Prostate gland (tissue), 2 donors: ENCODE measurements at places on chromosomes 11 and 22. TPM values are rescaled to one million over a fixed set of nuclear protein-coding genes. Genes with fewer than 3 reads are reported as not detected.

GRCh38 chr22:42074132-42074811 is at the start of gene PHETA2:
PHETA2 (plus strand) TSS chr22:42074248; CDS start chr22:42077294, 3,046 bp downstream.
- H3K36me3 ChIP-seq, result no peaks in the 10 kb centered on the region
- no peak for DNase-seq
- H3K27ac ChIP-seq, result peak within 1 kb of the TSS; percentile 84
- H3K4me1 ChIP-seq, result peaks cover 16% of the 10 kb centered on the region

DNA sequence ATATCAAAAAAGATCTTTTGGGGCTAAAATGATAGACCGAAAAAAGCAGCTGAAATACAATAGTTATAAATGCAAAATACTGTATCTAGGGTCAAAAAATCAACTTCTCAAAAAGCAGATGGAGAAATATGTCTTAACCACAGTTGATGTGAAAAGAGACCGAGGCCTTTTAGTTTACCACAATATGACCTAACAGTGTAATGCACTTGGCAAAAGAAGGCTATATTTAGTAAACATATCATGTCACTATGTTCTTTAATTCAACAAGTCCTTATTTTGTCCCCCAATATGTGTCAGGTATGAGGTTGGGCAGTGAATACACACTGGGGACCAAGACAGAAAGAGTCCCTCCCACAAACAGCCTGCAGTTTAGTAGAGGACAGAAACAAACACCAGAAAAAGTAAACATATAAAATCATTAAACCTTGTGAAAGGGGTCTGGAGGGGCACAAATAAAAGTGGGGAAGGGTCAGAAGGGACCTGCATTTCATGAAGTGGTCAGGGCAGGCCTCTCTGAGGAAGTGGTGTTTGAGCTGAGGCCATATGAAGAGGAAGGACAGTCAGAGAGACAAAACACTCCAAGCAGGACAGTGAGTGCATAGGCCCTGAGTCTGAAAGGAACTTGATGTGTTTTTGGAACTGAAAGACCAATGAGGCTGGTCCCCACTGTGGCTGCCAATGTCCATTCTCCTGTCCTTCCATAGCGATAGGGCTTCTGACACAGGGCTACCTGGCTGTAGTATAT is 53.4 kb downstream of the LIF start:
- no peak overlapping the region for H3K27ac ChIP-seq
- peaks cover 4% of the 10 kb centered on the region for H3K4me1 ChIP-seq
- no peak overlapping the region for H3K4me3 ChIP-seq
- no peaks in the 10 kb centered on the region for H3K36me3 ChIP-seq
- DNase-seq, result no peak

ARL2 gene
- 135 TPM for total RNA-seq

GRCh38 chr11:94018721-94019120 is 2.4 kb upstream of the HEPHL1 start:
- no peak for DNase-seq
- H3K4me1 ChIP-seq, result no peaks in the 10 kb centered on the region
- H3K27me3 ChIP-seq, result no peaks in the 10 kb centered on the region
- no peaks in the 10 kb centered on the region for H3K36me3 ChIP-seq
- H3K27ac ChIP-seq, result no peak overlapping the region
- no peak overlapping the region for H3K4me3 ChIP-seq

GLB1L2 gene
- 45.6 TPM for total RNA-seq

GRCh38 chr11:116590844-116591570 is 181.8 kb downstream of the BUD13 start:
- no peaks in the 10 kb centered on the region for H3K4me1 ChIP-seq
- H3K27ac ChIP-seq, result no peak overlapping the region
- no peaks in the 10 kb centered on the region for H3K36me3 ChIP-seq
- DNase-seq, result no peak
- H3K4me3 ChIP-seq, result no peak overlapping the region

TESMIN gene
- 24.5 TPM for total RNA-seq

OR8B8 gene
- total RNA-seq, result not detected

FGF19 gene
- not detected for total RNA-seq

GRCh38 chr11:68040957-68041591 is 2.2 kb downstream of the TCIRG1 start:
- H3K4me3 ChIP-seq, result peak overlapping the region; percentile 76
- no peak for DNase-seq
- H3K4me1 ChIP-seq, result peaks cover 10% of the 10 kb centered on the region
- H3K27ac ChIP-seq, result peak overlapping the region; percentile 88

PARVG gene
- 1.2 TPM for total RNA-seq

DNA sequence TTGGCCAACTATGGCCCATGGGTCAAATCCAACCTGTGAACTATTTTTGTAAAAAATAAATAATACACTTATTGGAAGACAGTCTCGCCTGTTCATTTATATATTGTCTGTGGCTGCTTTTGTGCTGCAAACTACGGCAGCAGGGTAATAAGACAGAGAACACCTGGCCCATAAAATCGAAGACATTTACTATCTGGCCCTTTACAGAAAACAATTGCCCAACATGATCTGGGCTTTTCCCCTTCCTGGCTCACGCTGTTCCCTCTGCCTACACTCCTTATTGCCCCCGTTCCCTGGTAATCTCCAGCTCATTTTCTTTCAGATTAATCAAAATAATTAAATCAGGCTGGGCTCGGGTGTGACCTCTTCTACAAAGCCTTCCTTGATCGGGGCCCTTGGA is 5.6 kb downstream of the PLAAT2 start:
- H3K27me3 ChIP-seq, result no peaks in the 10 kb centered on the region
- no peaks in the 10 kb centered on the region for H3K36me3 ChIP-seq
- no peaks in the 10 kb centered on the region for H3K4me1 ChIP-seq
- H3K4me3 ChIP-seq, result no peak overlapping the region

GRCh38 chr22:33070600-33070999 is 12.4 kb upstream of the SYN3 start:
- H3K4me3 ChIP-seq, result no peak overlapping the region
- H3K27me3 ChIP-seq, result no peaks in the 10 kb centered on the region
- no peaks in the 10 kb centered on the region for H3K4me1 ChIP-seq

DNA sequence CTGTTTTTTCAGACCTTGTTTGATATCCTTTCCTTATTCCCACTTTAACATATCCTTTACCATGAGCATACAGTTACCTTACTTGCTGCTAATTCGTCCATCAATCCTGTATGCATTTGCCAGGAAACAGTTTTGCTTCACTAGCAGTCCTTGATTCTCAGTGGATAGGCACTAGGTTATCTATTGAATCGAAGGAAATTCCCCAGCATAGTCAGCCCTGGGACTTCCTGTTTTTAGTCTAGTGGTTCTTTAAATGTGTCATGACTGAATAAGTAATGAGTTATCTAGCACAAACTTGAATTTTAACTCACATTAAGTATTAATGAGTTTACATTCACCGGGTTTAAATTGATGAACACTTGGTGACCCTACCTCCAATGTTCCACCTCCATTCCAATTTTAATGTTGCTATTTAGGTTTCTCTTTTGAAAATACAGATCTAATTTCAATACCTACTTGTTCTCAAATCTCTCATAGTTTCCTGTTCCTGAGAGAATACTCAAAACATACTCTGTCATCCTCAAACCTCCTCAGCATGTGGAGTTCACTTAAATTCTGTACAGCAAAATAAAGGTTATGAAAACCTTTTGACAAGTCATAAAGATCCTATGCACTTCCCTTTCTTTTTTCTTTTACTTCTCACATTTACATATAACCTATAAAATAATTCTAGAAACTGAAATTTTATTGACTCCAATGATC is 1375.1 kb upstream of the TENM4 start:
- no peaks in the 10 kb centered on the region for H3K36me3 ChIP-seq
- no peaks in the 10 kb centered on the region for H3K4me1 ChIP-seq
- no peak overlapping the region for H3K27ac ChIP-seq
- DNase-seq, result no peak

- no peaks in the 10 kb centered on the region for H3K27me3 ChIP-seq
Measured at GRCh38 chr11:127631974-127632373, 631.4 kb upstream of the KIRREL3 start.

GRCh38 chr22:32811788-32812545 is 10.5 kb downstream of the TIMP3 start:
- H3K27me3 ChIP-seq, result peaks cover 2% of the 10 kb centered on the region
- H3K4me3 ChIP-seq, result no peak overlapping the region
- DNase-seq, result no peak
- H3K27ac ChIP-seq, result no peak overlapping the region
- H3K36me3 ChIP-seq, result no peaks in the 10 kb centered on the region

DNA sequence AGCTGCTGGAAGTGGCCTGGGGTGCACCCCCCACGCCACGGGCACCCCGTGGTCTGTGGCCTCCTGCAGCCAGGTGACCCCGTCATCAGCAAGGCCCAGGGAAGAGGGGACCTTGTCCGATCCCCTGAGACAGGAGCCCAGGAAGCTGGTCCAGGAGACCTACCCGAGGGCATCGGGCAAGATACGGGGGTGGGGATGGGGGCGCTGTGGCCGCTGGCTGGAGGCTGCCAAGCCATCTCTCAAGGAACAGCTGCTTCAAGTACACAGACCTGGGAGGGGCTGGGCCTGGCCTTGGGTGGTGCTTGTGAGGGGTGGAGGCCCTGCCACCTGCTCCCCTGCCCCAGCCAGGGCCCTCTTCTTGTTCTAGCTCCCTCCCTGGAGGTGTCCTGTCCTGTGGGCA is 1272.1 kb downstream of the BRD1 start:
- no peaks in the 10 kb centered on the region for H3K27me3 ChIP-seq
- H3K36me3 ChIP-seq, result no peaks in the 10 kb centered on the region
- H3K4me3 ChIP-seq, result no peak overlapping the region

ATG13 gene
- total RNA-seq, result 54.3 TPM

DNA sequence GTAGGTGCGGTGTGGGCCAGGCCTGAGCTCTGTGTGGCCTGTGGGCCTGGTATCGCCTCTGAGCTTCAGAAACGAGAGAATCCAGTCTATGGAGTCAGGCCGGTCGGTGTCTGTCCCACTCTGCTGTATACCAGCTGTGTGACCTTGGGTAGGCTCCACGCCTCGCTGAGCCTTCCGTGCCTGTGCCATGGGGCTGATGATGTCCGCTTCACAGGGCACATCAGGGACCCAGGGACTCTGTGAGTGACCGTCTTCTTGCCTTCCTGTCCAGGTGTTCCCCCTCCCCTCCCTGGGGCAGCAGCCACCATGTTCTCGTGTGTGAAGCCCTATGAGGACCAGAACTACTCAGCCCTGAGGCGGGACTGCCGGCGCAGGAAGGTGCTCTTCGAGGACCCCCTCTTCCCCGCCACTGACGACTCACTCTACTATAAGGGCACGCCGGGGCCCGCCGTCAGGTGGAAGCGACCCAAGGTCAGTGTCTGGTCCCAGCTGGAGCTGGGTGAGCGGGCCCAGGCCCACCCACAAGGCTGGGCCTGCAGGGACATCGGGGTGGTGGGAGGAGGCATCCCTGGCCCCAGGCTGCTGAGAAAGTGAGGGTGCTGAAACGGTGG is 17.9 kb downstream of the CAPN5 start:
- DNase-seq, result no peak
- peaks cover 10% of the 10 kb centered on the region for H3K4me1 ChIP-seq
- H3K27ac ChIP-seq, result no peak overlapping the region
- H3K27me3 ChIP-seq, result no peaks in the 10 kb centered on the region

DNA sequence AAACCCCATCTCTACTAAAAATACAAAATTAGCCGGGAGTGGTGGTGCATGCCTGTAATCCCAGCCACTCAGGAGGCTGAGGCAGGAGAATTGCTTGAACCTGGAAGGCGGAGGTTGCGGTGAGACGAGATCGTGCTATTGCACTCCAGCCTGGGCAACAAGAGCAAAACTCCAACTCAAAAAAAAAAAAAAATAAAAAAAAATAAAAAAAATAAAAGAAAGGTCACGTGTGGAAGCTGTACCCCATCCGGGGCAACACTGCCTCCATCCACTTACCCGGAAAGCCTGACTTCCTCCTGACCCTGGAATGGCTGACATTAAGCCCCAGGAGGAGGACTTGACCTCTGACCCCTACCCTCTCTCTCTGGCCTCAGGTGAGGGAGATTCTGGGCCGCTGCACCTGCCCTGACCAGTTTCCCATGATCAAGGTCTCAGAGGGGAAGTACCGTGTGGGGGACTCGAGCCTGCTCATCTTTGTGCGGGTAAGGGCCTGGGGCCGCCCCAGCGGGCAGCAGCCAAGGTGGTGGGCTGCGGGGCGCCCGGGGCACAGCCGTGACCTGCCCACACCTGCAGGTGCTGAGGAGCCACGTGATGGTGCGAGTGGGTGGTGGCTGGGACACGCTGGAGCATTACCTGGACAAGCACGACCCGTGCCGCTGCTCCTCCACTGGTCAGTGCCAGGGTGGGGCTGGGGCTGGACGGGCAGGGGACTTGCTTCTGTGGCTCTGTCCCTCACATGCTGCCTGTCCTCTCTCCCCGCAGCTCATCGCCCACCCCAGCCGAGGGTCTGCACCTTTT is 3.8 kb downstream of the GAS2L1 start:
- peaks cover 37% of the 10 kb centered on the region for H3K4me1 ChIP-seq
- DNase-seq, result peak; percentile 45
- H3K27ac ChIP-seq, result peak overlapping the region; percentile 89
- no peak overlapping the region for H3K4me3 ChIP-seq
- H3K36me3 ChIP-seq, result no peaks in the 10 kb centered on the region
- H3K27me3 ChIP-seq, result no peaks in the 10 kb centered on the region

KRTAP5-9 gene
- not detected for total RNA-seq

CASP1 gene
- total RNA-seq, result 20.1 TPM

- no peak overlapping the region for H3K27ac ChIP-seq
- no peak overlapping the region for H3K4me3 ChIP-seq
- peaks cover 9% of the 10 kb centered on the region for H3K4me1 ChIP-seq
- no peaks in the 10 kb centered on the region for H3K36me3 ChIP-seq
- H3K27me3 ChIP-seq, result no peaks in the 10 kb centered on the region
Measured at GRCh38 chr22:19840059-19840458, 14.6 kb downstream of the GNB1L start.

- H3K36me3 ChIP-seq, result no peaks in the 10 kb centered on the region
- H3K27ac ChIP-seq, result no peak overlapping the region
- H3K4me1 ChIP-seq, result no peaks in the 10 kb centered on the region
- no peak for DNase-seq
- H3K27me3 ChIP-seq, result no peaks in the 10 kb centered on the region
- no peak overlapping the region for H3K4me3 ChIP-seq
Measured at GRCh38 chr11:119262668-119263351, 54.1 kb downstream of the MCAM start.

HPX gene
- total RNA-seq, result 4.7 TPM

OR51B2 gene
- total RNA-seq, result not detected

GRCh38 chr22:44718418-44718817 is 16.4 kb downstream of the PRR5 start:
- DNase-seq, result no peak
- no peak overlapping the region for H3K4me3 ChIP-seq
- no peaks in the 10 kb centered on the region for H3K4me1 ChIP-seq

TCN1 gene
- total RNA-seq, result 1.0 TPM
